ENCODE measurements at places on chromosomes 3 and 15. TPM values are rescaled to one million over a fixed set of nuclear protein-coding genes. Genes with fewer than 3 reads are reported as not detected.

PRRT3 gene
- 2.9 TPM for polyA plus RNA-seq

TMEM212 gene
- 0.35 TPM for polyA plus RNA-seq

ANKRD34C gene
- polyA plus RNA-seq, result 0.06 TPM

PLA2G4D gene
- polyA plus RNA-seq, result not detected

CNTN6 gene
- polyA plus RNA-seq, result 2.9 TPM

CD96 gene
- polyA plus RNA-seq, result 1.2 TPM

TGM4 gene
- polyA plus RNA-seq, result 0.10 TPM

NOX5 gene
- polyA plus RNA-seq, result 0.30 TPM

DNA sequence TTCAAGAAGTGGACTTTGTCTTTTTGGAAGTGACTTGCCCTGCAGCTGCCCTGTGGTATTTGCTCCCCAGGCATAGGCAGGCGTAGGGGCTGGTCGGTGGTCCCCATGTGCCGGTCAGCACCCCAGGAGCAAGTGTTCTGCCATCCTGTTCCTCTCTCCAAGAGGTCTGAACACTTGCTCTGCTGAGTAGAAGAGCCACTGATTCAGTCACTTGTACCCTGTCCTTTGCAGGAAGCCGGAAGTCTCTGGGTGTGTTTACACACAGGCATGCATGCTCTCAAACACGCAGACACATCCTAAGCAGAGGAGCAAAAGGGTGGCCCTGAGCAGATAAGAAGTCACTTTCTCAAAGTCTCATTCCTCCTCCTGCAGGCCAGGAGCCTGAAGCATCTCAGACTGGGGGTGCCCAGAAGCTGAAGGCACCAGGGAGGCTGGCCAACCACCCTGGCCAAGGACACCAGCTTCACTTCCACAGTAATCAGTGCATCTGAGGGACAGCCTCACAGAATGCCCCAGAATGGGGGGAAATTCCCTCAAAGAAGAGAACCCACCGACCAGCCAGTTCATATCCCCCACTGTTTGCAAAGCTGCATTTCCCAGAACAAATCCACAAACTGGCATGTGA, 88.7 kb upstream of the POMGNT2 start:
- no peak for DNase-seq

DNA sequence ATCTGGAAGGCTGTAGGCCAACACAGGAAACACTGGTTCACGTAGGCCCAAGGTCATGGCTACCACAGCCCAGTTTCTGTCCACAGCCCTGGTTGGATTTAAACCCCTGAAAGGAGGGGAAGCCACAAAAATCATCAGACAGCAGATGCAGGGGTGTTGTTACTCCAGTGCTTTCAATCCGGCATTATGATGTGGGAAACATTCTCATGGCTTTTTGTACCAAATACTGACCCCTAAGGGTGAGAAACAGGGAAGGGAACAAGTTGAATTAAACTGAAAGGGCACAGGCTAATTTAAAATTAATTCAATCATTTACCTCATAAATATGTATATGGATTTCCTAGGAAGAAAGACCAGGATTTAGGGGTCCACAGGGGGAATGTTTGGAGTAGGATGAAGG, 375.6 kb downstream of the CTNNB1 start:
- DNase-seq, result no peak

DNA sequence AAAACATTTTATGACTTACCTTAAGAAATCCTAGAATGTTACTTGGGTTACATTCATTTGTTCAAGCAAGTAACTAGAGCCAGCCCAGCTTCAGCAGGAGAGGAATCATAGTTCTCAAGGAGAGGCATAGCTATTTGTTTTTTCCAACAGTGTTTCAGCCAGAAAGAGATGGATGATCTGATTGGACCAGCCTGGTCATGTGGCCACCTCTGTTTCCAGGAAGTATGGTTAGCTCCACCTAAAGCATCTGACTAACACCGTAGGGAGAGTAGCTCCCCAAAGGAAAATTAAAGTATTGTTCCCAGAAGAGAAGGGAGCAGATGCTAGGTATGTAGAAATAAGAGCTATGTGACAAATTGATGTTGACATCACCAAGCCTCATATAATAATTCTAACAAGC, 417.1 kb downstream of the TAFA4 start:
- DNase-seq, result no peak

- no peak for DNase-seq
Observed at GRCh38 chr3:14152233-14152962, 26.0 kb downstream of the XPC start.

DNA sequence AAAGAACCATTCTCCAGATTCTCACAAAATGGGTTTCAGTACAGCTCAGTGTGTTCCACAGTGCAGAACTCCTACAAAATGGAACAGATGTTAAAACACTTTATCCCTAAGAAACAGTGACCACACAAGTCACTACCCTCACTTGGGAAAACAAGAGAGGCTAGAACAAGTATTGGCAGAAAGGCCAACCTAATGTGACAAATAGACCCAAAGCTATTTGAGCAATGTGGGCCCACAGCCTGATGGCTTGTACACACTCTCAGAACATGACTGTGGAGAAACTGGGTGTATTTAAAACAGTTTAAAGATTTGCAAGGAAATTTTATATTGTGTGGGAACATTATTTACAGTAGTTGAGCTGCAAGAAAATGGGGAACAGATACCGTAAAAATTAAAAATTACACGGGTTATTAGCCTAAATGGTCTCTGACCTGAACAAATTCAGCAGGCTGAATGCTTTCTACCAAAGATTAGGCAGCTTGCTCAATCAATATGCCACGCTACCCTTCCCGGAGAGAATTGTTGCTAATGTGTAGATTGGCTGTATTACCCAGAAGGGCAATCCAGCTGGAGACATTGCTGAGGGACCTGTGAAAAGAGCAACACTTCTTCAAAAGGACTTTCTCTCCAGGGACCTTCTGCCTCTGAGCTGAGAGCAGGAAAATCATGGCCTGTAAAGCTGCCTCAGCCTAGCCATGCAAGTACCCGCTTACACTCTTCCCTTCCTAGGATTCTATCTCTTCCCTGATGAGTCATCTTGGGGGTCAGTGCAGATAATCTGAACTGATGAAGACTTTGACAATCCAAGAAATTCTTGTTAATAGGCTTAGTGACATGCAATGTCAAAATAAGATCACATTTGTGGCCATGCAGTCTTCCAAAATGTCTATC, 97.1 kb downstream of the STRIT1 start:
- no peak for DNase-seq

- DNase-seq, result no peak
Observed at GRCh38 chr15:39622660-39623516, 42.0 kb downstream of the THBS1 start.

DNA sequence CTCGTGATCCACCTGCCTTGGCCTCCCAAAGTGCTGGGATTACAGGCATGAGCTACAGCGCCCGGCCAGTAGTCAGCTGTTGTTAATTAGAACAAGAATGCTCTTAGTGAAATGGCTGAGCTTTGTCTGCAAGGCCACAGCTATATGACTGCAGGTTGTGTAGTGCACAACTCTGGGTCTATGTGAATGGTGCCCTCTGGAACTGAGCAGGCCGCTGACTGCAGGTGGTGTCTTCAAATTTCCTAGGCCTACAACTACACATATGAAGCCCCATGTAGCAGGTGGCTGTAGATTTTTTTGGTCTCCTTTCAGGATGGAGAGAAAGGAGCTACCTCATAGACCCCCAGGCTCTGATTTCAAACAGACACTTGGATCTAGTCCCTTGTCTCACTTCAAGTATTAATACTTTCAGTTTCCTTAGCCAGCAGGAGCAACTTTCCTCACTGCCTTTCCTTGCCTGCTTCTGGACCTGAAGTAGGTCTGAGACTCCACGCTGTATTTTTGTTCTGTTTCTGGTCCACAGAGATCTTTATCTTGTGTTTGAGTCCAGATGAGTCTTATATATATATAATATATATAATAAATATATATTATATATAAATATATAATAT, 86.9 kb downstream of the C3orf80 start:
- DNase-seq, result no peak

- DNase-seq, result no peak
Observed at GRCh38 chr3:87203809-87204208, 23.3 kb upstream of the CHMP2B start.

GRCh38 chr3:141793476-141794260, 30.5 kb downstream of the GRK7 start:
- no peak for DNase-seq

DNA sequence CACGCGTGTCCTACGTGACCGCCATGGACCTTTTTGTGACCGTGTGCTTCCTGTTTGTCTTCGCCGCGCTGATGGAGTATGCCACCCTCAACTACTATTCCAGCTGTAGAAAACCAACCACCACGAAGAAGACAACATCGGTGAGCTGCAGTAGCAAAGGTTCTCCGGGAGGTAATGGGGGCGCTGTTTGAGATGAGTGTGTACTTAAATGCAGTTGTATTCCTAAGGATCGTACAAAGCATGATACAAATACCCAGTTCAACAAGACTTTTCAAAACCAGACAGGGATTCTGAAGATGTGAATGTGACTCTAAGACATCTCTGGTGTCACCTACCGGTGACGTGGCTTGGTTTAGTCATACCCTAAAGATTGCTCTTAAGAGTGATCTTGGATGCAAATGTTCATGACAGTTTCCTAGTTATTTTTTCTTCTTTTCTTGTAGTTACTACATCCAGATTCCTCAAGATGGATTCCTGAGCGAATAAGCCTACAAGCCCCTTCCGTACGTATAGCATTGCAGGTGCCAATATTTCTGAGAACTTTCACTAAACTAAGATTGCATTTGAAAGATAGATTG, 556.6 kb downstream of the GABRG3 start:
- DNase-seq, result no peak

DNA sequence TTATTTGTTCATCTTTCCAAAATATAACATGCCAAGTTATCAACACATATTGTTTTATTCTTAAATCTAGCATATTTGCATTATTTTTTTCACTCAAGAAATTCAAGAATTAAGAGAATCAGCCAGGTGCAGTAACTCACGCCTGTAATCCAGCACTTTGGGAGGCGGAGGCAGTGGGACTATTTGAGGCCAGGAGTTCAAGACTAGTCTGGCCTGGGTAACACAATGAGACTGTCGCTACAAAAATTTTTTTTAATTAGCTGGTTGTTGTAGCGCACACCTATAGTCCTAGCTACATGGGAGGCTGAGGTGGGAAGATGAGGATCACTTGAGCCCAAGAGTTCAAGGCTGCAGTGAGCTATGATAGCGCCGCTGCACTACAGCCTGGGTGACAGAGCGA, 10.5 kb downstream of the DCUN1D1 start:
- no peak for DNase-seq

- no peak for DNase-seq
Observed at GRCh38 chr15:38532728-38533127, 31.9 kb downstream of the RASGRP1 start.

DNA sequence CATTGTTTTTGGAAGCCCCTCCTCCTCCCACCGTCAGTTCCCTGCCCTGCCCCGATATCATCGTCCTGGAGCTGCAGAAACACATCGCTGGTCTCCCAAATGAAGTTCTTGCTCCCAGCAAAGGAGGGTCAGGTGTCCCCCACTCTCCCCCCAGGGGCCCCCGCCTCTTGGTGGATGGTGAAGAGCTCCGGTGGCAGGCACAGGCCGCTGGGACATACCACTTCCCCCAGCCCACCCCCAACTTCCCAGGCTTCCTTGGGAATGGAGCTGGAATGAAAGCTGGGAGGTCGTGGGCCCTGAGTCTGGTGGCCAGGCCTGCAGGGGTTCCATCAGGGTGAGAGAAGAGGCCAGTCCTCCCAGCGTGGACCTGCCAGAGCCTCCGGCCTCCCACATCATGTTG, 137.7 kb downstream of the CHSY1 start:
- DNase-seq, result no peak

- DNase-seq, result no peak
Observed at GRCh38 chr3:175278680-175279079, 419.5 kb downstream of the NAALADL2 start.

- no peak for DNase-seq
Observed at GRCh38 chr15:45993072-45993471, 358.2 kb downstream of the SQOR start.

Measured in left renal cortex interstitium (tissue), 4 donors.